ENCODE measurements at places on chromosomes 16 and 17.

- no peak for DNase-seq
These were observed 11.2 kb downstream of the FBXO39 start for GRCh38 chr17:6787081-6787693.

GRCh38 chr16:88453611-88454522, 787 bp downstream of the ZFPM1 start:
- no peak for DNase-seq

DNA sequence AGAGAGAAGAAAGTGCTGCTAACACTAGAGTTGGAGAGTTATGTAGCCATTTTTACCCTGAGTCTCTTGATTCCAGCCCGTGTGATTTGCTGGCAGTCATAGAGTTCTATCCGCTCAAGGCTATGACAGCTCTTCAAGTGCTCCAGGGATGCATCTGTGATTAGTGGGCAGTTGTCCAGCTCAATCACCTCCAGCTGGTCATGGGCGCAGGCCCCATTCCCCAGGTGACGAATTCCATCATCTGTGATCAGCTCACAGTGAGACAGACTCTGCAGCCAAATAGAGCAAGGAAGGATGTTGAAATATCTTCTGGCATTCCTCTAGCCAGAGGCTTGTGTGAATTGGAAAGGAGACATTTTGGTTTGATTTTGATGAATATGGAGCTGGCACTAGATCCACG, 38.4 kb upstream of the STAC2 start:
- no peak for DNase-seq

- peak; percentile 93 for DNase-seq
These were observed at the start of gene SPHK1 for GRCh38 chr17:76384222-76384986. TSS of gene SPHK1 (plus strand) at chr17:76384609. CDS start at chr17:76385645, 1,036 bp downstream.

GRCh38 chr17:48748718-48749566, 20.4 kb upstream of the HOXB13 start:
- no peak for DNase-seq

DNA sequence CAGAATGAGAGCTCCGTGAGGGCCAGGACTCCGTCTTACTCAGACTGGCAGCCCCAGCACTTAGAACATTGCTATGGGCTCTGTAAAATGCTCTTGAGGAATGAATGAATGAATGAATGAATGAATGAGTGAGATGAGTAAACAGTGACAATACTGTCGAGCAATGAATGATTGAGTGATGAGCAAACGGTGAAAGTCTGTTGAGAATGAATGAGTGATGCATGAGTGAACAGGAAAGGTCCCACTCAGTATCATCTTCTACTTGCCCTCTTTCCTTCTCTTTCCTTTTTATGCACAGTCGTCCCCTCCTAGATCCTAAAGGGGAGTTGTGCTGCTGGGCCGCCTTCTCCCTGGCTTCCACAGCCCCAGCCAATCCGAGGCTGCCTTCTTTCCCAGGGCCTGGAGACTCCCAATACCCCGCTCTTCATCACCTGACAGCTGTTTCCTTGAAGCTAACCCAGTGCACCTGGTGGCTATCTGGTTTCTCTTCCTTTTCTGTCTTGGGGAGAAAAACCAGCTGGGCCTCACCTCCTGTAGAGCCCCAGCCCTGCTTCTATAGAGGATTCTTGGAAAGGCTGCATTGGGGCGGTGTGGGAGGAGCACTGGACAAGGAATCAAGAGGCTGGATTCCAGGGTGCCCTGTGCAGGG, 32.7 kb upstream of the CACNG1 start:
- DNase-seq, result no peak

DNA sequence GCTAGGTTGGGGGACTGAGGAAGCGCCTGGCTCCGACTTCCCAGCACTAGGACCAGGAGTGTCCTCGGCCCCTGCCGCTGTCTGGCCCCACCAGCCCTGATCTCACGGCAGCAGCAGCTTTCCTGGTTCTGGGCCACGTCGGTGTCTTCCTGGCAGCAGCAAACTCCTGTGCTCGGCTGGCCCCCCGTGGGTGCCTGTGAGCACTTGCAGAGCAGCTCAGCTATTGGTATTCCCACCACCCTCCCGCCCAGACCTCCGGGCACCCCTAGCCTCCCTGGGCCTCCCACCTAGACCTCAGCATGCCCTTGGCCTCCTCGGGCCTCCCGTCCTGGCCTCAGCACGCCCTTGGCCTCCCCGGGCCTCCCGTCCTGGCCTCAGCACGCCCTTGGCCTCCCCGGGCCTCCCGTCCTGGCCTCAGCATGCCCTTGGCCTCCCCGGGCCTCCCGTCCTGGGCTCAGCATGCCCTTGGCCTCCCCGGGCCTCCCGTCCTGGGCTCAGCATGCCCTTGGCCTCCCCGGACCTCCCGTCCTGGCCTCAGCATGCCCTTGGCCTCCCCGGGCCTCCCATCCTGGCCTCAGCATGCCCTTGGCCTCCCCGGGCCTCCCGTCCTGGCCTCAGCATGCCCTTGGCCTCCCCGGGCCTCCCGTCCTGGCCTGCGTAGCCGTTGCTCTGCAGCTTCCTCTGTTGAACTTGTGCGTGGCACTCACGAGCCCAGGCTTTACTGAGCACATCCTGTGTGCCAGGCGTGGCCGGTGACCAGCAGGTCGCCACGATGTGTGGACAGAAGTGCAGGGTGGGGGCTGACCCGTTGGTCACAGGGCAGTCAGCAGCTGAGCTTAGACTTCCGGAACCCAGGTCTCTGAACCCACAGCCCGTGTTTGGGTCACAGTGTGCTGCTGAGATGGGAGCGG, 51.8 kb upstream of the ACSF3 start:
- DNase-seq, result no peak

GRCh38 chr17:66786107-66786506, 48.8 kb upstream of the CACNG5 start:
- no peak for DNase-seq

DNA sequence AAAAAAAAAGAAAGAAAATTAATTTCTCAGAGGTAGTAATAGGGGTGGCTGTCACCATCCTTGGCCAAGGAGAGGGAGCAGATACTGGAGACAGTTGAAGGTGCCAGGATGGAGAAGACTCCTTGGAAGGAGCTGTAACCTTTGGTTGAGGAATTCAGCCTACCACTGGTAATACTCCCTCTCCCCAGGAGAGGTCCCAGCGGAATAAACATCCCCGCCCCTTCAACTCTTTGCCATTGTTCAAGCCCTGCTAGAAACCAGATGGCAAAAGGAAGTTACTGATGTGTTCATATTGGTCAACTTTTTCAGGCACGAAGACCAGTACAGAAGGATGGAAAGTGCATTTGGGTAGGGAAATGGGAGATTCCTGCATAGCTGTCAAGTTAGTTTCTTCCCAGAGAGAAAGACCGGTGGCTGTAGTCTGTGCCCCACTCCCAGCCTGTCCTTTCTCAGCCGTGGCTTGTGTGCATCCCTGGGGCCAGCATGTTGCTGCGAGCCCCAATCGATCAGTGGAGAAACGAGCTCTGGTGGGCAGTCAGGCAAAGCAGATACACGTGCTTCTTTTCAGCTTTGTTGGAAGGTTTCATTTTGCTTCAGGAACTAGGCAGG, 612.1 kb downstream of the MAF start:
- no peak for DNase-seq
